ENCODE measurements at places on chromosomes 1 and 21.

DNA sequence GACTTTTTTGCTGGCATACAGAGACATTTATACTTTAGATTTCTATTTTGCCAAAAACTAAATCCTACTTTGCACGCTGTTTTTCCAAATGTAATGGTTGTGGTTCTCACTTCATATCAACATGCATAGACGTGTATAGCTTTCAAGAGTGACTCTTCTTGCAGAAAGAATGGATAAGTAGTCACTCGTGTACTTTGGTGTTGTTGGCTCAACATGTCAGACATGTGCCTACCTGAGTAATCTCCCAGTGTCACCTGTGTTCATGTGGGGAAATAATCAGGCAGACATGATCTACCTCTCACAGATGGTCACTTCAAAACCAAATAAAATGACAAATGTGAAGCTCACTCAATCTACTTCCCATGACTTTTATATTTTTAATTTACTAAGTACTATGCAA lies 73.1 kb downstream of the GPR88 start:
- DNase-seq = no peak

- no peak for DNase-seq
Measured at GRCh38 chr1:30809514-30810263, 52.1 kb upstream of the LAPTM5 start.

- DNase-seq = no peak
Measured at GRCh38 chr1:219880765-219881457, 47.4 kb downstream of the SLC30A10 start.

- DNase-seq = no peak
Measured at GRCh38 chr1:218558271-218558810, 213.2 kb downstream of the TGFB2 start.

GRCh38 chr1:95122151-95122697 lies 5.1 kb downstream of the TLCD4 start:
- DNase-seq = no peak

DNA sequence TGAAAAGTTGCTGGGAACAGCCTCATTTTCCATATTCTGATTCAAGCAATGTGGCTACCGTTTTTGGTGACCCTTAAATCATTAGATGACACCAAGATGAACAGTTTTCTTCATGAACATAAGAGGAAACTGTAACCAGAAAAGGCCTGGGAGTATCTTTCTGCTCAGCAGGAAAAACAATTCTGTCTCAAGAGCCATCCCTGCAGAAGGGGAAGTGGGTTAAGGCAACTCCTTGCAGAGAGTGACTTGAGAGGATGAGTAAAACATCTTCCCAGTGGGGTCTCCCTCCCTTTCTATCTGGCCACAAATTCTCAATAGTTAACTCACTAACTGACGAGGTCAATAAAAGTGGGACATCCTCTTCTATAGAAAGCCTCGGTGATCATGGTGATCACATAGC lies 187.6 kb upstream of the NRIP1 start:
- DNase-seq = no peak

DNA sequence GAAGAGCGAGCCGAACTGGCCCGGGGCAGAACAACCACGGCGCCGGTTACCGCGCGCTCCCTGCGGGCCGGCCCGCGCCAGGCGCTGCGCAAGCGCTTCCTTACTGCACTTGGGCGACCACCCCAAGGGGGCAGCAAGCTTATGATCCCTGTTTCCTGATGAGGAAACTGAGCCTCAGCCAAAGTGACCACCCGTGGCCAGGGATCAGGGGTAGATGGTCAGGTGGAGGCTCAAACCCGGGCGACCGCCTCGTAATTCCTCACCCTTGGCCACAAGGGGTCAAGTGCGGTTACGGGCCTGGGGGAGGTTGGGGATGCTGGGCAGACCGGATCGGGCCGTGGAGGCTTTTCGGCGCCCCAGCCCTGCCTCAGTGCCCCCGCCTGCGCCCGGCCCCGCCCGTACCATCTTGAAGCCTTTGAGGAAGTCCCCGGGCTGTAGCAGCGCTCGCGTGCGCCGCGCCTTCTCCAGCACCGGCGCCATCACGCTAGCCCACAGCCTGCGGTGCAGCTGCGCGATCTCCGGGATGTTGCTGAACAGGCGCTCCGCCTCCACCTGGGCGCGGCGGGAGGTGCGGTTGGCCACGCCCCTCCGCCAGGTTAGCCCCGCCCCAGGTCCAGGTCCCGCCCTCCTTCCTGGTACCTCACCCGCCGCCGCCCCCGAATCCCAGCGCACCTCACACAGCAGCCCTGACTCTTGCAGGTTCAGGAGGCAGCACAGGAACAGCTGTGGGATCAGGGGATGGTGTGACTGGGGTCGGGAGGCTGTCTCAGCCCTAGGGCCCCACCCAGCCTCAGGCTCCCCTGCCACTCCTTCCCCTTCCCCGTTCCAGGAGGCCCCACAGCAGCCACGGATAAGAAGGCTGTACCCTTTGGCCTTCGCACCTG lies 5.4 kb upstream of the TNFRSF25 start:
- no peak for DNase-seq

DNA sequence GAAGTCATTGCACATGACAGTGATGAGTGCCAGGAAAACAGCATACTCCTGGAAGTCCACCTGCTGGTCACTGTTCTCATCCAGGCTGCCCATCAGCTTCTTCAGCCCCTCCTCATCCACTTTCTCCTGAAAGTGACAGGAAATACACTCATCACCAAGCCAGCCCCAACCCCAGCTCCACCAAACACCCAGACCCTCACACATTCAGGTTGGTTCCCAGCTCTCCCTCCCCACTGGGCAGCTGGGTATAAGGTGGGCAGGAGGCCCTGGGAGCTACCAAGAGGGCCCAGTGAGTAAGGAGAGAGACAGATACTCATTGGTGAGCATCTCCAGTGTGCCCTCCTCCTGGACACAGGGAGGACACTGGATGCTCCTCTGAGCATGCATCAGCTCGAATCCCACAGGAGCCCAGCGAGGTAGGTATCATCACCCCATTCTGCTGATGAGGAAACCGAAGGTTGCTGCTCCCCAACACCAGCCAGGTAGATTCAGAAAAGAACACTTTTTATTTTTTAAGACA lies 4.1 kb downstream of the S100A2 start:
- no peak for DNase-seq

DNA sequence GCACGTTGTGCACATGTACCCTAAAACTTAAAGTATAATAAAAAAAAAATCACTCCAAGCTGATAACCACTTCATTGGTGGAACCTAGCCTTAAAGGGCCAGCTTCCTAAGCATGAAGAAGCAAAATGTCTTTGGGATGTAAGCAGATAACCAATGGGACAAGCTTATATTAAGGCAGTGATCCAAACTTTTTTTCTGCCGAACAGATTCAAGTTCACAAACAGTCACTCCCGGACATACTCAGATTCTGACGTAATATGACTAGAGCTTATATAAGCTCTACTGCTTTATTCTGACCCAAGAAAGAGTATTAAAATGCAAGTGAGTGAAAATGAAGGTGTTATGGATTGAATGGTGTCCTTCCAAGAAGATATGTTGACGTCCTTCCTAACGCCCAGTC lies 44.9 kb upstream of the HIVEP3 start:
- DNase-seq = no peak

DNA sequence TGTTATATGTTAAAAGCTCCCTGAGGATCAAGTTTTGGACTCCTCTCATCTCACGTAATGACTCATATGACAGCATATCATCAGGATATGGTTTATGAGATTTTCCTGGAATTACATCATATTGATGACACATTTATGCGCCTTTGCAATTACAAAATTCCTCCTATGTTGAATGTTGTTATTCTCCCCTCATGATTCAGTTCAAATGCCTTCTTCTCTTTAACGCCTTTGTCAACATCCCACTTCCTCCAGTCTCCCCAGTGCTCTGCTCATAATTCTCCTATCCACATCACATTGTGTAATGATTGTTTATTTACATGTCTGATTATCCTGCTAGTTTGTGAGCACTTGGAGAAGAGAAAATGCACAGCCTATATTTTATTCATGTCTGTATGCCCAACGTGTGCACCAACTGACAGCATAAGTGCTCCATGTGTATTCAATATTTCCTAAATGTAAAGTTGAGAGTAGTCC lies 80.9 kb upstream of the BACH1 start:
- no peak for DNase-seq

DNA sequence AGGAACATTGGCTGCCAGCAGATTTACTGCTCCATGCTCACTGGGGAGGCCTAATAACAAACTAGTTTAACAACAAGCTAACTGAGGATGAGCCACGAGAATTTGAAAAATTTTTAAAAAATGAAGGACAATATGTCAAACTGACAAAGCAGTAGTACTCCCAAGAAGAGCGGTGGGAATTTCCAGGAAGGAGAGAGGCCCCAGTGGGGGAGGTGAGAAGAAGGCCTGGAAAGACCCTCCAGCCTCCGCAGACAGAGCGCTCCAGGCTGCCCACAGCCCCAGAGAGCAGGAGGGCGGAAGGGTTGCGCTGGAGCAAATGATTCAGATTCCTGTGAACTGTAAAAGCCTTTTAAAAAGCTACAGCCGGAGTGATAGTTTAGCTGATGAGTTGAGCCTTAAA lies 78.5 kb downstream of the SIPA1L2 start:
- no peak for DNase-seq

- no peak for DNase-seq
Measured at GRCh38 chr1:174788981-174789380, 210.8 kb upstream of the CACYBP start.

DNA sequence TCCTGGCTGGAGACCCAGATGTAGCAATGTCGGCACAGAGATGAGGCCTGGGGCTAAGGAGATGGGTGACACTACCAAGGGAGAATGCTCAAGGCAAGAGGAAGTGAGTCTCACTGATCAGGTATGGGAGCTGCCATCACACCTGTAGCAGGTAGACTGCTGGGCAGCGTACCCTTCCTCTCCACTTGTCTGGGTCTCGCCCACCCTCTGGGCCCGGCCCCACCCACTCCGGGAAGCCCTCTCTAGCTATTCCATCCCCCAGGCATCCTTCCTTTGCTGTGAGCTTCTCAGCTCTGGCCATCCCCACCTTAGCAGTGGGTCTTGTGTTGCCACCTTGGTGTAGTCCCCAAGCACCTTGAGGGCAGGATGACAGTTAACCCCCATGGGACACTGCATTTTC lies 87.7 kb upstream of the EDN2 start:
- DNase-seq = no peak

GRCh38 chr21:29092102-29092959 lies 18.9 kb upstream of the CCT8 start:
- no peak for DNase-seq

DNA sequence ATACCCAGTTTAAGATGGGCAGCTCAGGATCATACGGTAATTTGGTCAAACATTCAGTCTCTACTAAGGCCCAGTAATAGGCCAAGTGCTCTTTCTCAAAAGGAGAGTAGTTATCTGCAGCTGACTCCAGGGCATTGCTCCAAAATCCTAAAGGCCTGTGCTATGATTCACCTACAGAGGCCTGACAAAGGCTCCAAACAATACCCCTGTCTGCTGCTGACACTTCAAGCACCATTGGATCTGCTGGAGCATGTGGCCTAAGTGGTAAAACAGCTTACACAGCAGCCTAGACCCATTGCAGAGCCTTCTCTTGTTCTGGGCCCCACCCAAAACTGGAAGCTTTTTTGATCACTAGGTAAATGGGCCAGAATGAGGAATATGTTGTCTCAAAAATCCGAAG lies 22.8 kb downstream of the SLAMF7 start:
- DNase-seq = no peak

- DNase-seq = no peak
Measured at GRCh38 chr1:119718972-119719371, 7.2 kb downstream of the PHGDH start.

DNA sequence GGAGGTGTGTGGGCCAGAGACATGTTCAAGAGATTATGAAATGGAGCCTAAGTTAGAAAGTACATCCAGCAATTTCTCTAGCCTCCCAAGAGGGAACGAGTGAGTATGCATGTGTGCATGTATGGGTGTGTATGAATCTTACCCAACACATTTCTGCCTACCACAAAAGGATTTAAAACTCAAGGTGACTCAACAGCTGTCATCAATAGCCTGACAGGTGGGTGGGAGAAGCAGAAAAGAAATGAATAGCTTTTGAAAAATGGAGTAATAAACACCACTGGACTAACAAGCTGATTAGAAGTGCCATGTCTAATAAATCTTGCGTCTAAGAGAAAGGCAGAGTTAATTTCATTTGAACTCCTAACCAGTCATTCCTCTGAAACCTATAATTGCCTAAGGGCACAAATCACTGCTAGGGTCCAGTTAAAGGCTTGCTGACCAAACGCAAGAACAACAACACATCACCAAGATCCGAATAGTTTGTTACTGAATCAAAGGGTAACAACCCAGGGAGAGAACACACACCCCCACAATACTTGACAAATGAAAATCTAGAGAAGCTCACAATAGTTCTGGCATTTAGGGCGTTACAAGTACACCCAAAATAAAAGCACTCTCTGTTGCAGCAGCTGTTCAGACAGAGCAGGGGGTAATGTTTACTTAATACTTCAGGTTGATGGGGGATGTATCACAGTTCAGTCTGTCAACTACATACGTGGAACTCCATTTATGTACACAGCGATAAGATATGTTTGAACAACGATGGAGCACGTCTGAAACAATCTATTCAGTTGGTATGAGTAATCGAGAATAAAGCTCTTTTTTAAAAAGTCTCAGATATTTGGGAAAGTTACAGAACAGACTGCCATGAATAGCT lies 1.4 kb downstream of the KIAA0319L start:
- peak; percentile 75 for DNase-seq

- DNase-seq = no peak
Measured at GRCh38 chr21:25985990-25986389, 184.6 kb downstream of the APP start.
